ENCODE measurements at places on chromosomes 6 and 20.

DNA sequence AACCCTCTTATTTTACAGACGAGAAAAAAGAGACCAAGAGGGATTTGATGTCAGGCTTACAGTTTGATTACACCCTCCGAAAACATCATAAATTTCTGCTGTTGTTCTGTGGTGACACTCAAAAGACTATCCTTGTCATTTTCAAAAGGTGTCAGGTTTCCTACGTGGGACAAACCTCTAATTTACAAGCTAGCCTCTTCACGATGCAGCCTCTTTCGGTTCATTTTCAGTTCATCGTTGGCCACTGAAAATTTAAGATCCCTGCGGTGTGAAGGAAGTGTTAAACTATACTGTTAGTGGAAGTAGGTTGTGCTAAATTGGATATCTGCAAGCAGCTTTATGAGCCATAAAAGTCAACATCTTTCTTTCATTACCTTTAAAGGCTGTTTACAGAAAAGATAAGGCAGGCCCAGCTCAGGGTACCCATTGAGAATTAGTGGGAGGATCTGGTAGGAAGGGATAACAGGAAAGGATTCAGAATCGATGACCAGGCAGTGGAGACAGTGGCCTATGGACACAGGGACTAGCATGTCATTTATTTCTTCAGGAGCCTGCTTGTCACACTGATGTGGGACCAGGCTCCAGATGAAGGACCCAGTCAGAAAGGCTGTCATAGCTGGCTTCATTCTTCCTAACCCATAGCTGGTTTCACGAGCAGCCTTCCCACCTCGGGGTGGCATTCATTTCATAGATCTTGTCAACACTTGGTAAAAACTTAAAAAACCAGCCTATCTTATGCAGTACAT, 329.1 kb upstream of the SOX4 start:
- DNase-seq: no peak

DNA sequence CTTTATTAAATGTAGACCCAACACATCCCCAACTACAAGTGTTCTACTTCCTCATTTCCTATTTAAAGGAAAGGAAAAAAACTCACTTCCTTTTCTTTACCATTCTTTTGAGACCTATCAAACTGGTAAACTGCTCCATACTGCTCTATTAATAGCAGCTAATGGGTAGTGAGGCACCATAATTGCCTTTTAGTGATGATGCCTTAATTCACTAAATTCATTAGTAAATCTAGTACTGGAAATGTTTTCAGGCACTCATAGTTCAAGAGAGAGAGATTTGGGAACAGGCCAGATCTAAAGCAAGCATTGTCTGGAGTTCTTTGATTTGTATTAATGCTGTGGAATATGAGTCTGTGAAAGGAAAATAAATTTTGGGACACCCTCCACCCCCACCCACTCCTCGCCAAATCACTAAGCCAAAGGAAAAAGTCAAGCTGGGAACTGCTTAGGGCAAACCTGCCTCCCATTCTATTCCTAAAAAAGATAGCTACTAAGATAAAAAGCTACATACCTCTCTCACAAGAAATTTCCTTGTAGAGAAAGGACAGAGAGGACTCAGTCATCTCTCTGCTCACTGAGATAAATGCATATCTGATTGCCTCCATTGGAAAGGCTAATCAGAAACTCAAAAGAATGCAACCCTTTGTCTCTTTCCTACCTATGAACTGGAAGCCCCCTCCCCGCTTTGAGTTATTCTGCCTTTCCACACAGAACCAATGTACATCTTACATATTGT, 13.6 kb upstream of the IBTK start:
- no peak for DNase-seq

- DNase-seq: no peak
These were observed 46.7 kb upstream of the MOCS1 start for GRCh38 chr6:39980839-39981580.

GRCh38 chr6:75076009-75076408, 129.8 kb downstream of the COL12A1 start:
- DNase-seq: no peak

GRCh38 chr20:31637660-31638059, at the start of gene COX4I2:
COX4I2 (plus strand) TSS chr20:31637912; CDS start chr20:31639018, 1,106 bp downstream.
- DNase-seq: no peak
